Astrocyte of the spinal cord (primary cell): ENCODE measurements at places on chromosomes 3 and 15.

DNA sequence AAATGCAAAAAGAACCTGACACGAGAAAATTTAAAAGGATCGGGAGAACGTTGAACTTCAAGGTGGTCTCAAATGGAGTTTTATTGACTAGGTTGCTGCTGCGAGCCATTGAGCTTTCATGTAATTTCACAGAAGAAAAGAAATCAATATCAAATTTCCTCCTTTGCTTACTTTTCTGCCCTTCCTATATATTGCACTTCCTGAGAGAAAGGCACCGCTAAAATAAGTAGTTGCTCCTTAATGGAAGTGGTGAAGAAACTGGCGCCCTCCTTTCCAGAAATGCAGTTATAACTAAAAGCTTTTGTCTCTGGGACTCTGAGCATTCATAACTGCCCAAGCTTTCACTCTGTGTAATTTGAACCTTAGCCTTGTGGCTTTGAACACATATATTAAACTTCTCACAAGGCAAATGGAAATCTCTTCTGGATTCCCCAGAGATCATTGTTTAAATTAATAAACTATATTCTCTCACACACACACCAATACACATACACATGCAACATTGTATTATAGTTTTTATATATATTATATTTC, 13.4 kb downstream of the EID1 start:
- peak; percentile 17 for DNase-seq

- DNase-seq, result no peak
Observed at GRCh38 chr3:122325769-122326168, 721 bp downstream of the CSTA start.

GRCh38 chr15:48063411-48063985, 57.3 kb upstream of the SLC24A5 start:
- no peak for DNase-seq

- no peak for DNase-seq
Observed at GRCh38 chr15:69026355-69026754, 11.9 kb downstream of the NOX5 start.

- no peak for DNase-seq
Observed at GRCh38 chr15:101067660-101068522, 148.7 kb downstream of the LRRK1 start.

DNA sequence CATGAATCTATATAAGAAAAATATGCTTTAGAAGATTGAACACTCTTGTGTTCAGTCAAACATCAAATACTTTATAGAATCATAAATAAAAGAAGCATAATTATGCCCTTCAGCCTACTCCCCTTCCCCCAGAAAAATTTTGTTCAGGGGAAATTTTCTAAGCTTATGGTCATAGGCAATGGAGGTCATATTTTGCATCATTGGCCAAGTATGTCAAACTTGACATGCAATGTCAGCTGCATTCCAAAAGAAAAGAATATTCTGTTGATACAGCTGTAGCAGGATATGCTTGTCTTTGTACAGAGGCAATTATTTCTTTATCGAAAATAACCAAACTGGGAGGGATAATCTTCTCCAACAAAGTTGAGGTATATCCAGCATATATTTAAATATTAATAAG, 328.2 kb downstream of the ZIC1 start:
- DNase-seq, result peak; percentile 40

GRCh38 chr15:74400313-74400860, 32.9 kb upstream of the CYP11A1 start:
- no peak for DNase-seq

DNA sequence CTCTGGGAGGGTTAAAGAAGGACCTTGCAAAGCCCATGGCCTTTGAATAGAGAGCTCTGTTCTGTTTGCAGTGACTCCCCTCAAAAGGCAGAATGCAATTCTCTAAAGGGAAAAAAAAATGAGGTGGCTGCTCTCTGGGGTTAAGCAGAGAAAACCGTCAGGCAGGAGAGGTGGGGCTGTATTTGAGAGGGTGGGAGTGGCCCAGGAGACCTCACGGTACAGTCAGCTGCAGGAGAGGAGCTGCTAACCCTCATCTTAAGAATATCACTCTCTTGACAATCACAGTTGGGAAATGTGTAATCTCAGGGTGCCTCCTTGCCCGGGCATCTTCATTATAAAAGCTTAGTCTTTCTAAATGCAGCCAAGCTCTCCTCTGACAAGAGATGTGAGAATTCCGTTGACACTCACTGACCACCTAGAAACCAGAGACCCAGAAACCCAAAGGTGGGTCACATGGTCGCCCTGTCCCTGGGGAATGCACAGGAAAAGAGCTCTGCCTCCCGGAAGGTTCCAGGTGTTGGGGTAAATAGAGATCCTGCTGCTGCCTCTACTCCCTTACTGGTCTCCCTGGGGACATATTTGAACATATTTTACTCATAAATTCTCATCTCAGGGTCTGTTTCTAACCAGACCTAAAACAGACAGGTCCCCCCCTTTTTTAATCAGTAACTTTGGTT, 159.1 kb upstream of the CTDSPL start:
- no peak for DNase-seq

- DNase-seq, result peak; percentile 39
Observed at GRCh38 chr3:190089711-190090110, 31.0 kb downstream of the P3H2 start.

GRCh38 chr3:123781138-123781537, 103.0 kb downstream of the MYLK start:
- DNase-seq, result no peak

- no peak for DNase-seq
Observed at GRCh38 chr3:117874028-117874690, 1160.5 kb downstream of the IGSF11 start.

DNA sequence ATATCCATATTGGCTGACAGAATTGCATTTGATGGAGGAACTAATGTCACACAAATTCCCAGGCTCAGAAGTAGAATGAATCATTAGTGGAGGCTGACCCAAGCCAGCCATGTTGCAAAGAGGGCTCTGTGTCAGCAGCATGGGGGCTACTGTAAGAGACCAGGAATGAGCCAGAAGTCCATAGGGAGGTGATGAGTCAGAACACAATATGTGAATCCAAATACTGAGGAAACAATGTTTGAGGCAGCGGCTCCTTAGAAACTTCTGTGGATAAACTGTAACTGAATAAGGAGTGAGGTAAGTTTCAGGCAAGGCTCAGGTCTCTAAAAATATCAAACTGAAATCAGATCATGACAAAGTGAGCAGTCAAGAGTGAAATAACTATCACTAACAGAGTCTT, 170.7 kb downstream of the WDR72 start:
- DNase-seq, result peak; percentile 96

- DNase-seq, result peak; percentile 20
Observed at GRCh38 chr3:120642368-120642948, 39.6 kb downstream of the HGD start.

DNA sequence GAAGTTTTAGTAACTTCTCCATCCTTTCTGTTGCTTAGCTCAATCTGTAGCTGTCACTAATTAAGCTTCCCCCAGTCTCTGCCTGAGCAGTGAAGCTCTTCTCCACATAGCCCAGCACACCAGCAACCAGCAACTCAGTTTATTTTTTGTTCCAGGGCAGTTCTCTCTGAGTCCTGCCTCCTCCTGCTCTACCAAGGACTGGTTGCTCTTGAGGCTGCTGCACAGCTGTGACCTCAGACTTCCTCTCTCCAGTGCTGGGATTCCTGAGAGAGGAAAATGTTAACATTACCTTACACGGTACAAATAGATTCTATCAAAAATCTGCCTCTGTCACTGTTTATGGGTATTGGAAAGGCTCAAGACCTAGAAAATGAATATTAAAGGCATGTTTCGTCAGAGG, 294.7 kb downstream of the OXSM start:
- no peak for DNase-seq

GRCh38 chr3:82558081-82558480, 796.6 kb upstream of the GBE1 start:
- no peak for DNase-seq

DNA sequence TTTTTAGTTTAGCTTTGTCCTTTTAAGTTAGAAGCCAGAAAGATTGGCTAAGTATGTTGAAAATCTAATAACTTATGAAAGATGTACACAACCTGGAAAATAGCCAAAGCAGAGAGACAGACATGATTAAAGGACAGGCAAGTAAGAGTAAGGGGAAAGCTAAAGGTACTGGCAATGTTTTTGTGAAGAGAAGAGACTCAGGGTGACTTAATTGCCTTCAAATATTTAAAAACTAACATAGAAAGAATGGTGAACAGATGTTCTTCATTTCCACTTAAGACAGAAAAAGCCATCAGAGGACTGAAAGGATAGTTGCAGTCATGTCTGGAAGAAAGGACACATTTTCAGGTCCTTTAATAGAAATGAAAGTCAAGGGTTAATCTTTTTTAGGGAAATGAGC, 68.8 kb downstream of the ZNF385D start:
- DNase-seq, result no peak

- no peak for DNase-seq
Observed at GRCh38 chr3:4543110-4543509, 50.0 kb downstream of the ITPR1 start.

DNA sequence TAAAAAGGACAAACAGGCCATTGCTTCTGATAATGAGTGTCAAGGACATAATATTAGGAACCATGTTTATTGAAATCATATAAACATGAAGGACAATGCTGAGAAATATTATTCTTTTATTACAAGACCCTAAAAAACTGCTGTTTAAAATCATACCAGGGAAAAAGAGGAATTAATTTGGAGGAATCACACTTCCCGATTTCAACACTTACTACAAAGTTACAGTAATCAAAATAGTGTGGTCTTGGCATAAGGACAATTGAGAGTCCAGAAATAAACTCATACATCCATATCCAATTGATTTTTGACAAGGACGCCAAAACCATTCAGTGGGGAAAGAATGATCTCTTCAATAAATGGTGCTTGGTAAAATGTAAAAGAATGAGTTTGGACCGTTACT, 13.0 kb downstream of the CYP1A1 start:
- no peak for DNase-seq

DNA sequence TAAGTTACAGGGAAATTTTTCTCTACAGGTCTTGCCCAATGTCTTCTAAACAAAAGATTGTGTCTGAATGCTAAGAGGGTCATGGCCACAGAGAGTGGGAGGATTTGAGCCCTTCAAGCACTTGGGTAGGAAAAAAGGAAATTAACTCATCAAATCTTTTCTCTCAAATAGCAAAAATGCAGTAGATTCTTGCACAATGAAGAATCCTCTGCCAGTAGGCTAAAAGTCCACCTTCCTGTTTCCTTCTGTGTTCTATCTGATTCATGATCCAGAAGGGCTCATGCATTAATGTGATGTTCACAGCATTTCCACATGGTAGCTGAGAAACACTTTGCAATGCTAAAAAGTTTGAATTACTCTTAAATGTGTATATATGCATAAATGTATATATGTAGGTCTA, 177.1 kb downstream of the CD47 start:
- no peak for DNase-seq

- DNase-seq, result no peak
Observed at GRCh38 chr15:84944311-84944710, 37.3 kb upstream of the PDE8A start.

DNA sequence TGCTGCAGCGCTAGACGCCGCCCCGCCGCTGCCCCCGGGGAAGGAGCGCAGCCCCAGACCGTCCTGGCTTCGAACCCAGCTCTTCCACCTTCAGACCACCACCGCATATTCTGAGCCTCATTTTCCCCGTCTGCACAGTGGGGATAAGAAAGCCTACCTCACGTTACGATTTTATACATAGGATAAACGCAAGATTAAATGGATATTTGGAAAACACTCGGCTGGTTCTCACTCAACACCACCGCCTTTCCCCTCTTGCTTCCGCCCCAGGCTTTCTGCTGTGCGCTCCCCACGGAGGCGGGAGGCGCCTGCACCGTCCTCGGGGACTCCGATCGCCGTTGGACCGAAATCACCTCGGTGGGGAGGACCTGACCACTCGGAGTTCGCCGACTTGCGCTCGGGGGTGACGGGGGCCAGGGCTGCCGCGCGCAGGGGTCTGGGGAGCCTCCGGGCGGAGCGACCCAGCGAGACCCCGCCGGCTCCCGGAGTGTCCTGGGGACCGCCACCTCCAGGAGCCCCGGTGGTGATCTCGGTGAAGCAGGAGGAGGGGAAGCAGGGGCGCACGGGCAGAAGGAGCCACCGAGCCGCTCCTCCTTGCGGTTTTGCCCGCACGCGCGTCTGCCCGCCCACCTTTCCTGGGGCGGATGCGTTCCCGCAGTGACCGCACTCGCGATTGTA, 4.0 kb downstream of the FBXL22 start:
- DNase-seq, result peak; percentile 54

DNA sequence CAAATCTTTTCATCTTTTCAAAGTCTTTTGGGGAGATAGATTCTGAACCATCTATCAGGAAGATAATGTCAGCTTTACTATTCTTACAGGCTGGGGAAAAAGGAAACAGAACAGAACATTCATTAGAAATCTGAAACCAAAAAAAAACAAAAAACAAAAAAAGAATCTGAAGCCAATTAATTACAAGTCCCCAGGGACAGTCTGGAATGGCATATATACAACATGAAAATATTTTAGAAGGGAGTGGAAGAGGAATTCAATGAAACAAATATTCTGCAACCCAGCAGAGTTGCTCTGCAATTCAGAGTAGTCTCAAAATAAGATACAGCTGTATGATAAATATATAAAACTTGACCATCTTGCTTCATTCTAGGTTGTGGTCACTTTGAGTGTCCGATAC, 41.7 kb upstream of the CAPN7 start:
- DNase-seq, result no peak

GRCh38 chr3:123066599-123066895, 278 bp upstream of the PDIA5 start:
- no peak for DNase-seq

DNA sequence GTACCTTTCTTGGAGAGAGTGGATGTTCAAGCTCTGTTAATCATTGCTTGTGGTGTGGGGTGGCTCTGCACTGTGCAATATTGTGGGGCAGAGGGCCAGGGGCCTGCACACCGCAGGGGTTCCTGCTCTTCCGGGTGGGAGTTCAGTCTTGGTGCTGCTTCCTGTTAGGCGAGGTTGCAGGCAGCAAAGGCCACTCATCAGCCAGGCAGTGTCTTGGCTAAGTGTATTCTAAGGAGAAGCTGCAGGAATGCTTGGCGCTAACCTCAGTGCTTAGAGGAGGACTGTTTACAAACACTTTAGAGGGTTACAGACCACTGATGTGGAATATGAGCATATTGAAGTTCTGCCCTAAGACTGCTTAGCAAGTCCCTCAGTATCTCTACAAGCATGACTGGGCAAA, 81.7 kb downstream of the CEP63 start:
- no peak for DNase-seq

- no peak for DNase-seq
Observed at GRCh38 chr3:130737622-130738021, 9.0 kb downstream of the PIK3R4 start.

GRCh38 chr3:68163062-68163461, 508.6 kb upstream of the SUCLG2 start:
- DNase-seq, result no peak

DNA sequence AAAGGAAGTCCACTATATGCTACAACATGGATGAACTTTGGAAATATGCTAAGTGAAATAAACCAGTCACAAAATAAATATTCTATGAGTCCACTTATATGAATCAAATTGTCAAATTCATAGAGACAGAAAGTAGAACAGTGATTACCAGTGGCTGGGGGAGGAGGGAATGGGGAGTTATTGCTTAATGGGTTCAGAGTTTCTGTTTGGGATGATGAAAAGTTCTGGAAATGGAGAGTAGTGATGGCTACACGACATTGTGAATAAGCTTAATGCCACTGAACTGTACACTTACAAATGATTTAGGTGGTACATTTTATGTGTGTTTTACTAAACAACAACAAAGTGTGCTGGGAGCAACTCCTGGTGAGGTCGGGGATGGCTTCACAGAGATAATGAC, 38.1 kb downstream of the HOMER2 start:
- no peak for DNase-seq

GRCh38 chr15:66997212-66997611, 68.2 kb upstream of the SMAD3 start:
- peak; percentile 75 for DNase-seq

- no peak for DNase-seq
Observed at GRCh38 chr3:31227131-31227562, 305.6 kb upstream of the STT3B start.
